ENCODE measurements at places on chromosomes 5 and 9.

GRCh38 chr5:149646564-149646963 is 65.3 kb downstream of the ARHGEF37 start:
- peak; percentile 53 for DNase-seq

GRCh38 chr9:124139001-124139400 is 118.7 kb upstream of the NEK6 start:
- no peak for DNase-seq

DNA sequence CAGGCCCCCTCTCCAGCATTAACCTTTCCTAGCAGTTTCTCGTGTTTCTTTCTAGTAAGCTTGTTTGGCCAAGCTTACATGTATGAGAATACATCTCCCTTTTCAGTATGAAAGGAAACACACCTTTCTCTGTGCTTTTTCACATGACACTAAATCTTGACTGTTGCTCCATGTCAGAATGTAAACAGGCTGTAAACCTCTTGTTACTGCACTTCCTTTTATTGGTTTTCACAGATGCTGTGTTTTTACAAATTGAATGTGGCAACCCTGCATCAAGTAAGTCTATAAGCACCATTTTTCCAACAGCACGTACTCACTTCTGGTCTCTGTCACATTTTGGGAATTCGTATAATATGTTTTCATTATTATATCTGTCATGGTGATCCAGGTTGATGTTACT is 2.2 kb upstream of the CANX start:
- no peak for DNase-seq

- no peak for DNase-seq
These were observed 322.7 kb downstream of the ARHGEF28 start for GRCh38 chr5:73948720-73949119.

GRCh38 chr5:79135790-79136553 is 24.4 kb downstream of the BHMT start:
- DNase-seq, result no peak

DNA sequence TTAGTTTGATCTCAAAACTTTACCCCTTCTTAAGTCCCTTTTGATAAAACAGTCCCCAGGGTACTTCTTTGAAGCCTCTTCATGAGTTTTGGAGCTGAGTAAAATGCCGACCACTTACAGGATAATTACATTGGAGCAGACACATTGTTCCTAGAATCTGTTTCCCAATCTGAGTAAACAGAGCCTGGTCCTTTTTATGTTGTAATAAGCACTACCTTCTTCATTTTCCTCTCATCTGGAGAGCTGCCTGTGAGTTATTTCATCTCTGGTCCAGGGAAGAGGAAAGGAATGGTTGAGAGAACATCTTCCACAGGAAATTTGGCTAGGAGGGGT is 26.3 kb upstream of the GALNT10 start:
- no peak for DNase-seq

- DNase-seq, result no peak
These were observed 22.6 kb upstream of the HSPA9 start for GRCh38 chr5:138597661-138598400.

DNA sequence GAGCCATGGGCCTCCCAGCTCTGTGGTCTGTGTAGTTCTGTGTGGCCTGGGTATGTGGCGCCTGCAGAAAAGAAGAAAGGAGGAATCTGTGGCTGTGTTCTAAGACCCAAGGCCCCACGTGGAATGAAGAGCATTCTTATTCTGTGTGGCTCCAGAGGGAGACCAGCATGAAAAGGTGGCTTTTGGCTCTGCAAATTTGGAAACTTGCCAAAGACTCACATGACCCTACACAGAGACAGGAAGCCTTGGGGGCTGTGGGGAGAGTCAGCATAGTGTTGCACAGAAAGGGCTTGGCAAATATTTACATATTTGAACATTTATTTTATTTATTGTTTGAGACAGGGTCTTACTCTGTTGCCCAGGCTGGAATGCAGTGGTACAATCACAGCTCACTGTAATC is 193.3 kb downstream of the TMEM38B start:
- no peak for DNase-seq

DNA sequence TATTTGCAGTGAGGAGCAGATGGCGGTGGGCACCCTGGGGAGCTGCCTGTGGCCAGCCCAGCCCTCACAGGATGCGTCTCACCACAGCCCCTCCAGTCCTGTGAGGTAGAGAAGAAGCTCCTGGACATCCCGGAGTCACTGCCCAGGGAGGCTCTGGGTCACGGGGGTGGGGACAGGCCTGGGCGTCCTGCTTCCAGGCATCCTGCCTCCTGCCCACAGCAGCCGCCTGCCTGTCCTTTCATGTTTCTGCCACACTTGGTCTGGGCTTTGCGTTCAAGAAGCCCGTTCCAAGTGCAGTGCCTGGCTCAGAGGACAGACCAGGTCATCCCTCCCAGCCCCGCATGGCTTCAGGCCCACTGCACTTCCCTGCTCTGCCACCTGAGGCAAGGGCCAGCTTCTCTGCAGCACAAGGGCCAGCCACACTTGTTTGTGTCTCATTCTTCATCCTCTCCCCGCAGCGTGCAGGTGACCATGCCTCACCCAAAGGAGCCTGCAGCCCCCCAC is 38.2 kb downstream of the ZDHHC11B start:
- no peak for DNase-seq

DNA sequence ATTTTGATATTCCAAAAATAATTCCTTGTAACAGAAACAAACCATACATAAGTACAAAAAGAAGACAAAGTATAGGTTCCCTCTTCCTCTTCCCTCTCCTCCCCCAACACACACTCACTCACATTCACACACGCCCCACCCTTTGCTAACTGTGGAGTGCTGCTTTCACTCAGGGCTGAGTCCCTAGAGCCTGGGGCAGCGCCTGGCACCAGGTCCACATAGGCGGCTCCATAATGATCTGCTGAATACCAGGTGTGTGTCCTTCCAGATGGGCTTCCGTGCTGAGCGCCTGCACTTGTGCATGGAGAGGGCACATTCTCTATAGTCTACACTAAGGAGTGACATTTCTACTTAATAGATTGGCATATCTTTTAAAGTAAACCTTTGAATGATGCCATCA is 3.7 kb downstream of the SEMA4D start:
- no peak for DNase-seq

DNA sequence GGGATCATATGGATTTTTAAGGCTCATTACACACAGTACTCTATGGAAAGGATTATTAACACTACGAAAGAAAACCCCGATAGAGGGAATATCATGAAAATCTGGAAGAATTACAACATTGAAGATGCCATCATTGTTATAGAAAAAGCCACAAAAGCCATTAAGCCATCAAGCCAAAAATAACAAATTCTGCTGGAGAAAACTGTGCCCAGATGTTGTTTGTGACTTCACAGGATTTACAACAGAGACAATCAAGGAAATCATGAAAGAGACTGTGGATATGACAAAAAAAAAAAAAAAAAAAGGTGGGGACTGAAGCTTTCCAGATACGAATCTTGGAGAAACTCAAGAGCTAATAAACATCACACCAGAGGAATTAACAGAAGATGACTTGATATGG is 433.8 kb upstream of the CDH6 start:
- no peak for DNase-seq

GRCh38 chr9:133704711-133705181 is 33.4 kb downstream of the SARDH start:
- DNase-seq, result no peak
